ENCODE measurements at places on chromosomes 12 and 14. TPM values are rescaled to one million over a fixed set of nuclear protein-coding genes. Genes with fewer than 3 reads are reported as not detected.

MORN3 gene
- 2.5 TPM for total RNA-seq

ESRRB gene
- 1.0 TPM for total RNA-seq

KRT77 gene
- not detected for total RNA-seq

LUM gene
- total RNA-seq: 7.9 TPM

FBRSL1 gene
- total RNA-seq: 59.2 TPM

PRR4 gene
- total RNA-seq: 12.0 TPM

GNB3 gene
- 2.7 TPM for total RNA-seq

TMEM119 gene
- 23.8 TPM for total RNA-seq

AACS gene
- 10.0 TPM for total RNA-seq

GRIP1 gene
- total RNA-seq: 4.9 TPM

BLOC1S1 gene
- 129 TPM for total RNA-seq

AQP6 gene
- total RNA-seq: 0.36 TPM

DNA sequence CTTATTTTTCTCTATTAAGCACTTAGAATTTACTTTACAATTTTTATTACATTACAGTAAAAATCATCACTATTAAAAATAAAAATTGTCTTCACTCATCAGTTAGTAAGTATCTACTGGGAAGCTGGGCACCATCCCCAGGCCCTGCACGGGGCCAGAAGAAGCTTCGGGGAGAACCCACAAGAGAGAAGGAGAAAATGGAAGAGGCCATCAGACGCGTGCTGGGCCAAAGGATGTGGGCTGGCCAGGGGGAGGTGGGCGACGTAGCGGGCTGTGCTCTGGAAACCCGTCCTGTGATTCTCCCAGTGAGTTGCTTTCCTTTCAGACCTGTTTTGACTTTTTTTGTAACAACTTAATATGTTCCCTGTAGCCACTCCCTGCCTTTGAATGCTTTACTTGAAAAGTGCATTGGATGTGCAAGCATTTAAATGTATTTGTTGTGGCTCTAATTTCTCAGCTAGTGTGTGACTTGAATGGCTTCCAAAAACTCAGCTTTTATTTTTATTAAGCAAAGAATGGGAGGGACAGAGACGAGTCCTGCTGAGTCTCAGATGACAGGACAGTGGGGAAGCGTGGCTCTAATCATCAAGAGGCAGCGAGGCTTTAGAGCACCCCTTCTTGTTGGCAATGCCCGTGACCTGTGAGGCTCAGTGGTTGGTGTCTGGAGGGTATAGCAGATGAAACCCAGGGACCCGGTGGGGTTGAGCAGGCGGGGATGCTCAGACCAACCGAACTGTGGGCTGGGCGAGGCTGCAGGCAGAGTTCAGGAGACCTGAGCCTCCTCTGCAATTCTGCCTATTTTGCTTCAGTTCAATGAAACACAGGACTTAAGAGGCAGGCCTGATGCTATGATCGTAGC, 38.8 kb downstream of the SYNE3 start:
- DNase-seq: no peak

DNA sequence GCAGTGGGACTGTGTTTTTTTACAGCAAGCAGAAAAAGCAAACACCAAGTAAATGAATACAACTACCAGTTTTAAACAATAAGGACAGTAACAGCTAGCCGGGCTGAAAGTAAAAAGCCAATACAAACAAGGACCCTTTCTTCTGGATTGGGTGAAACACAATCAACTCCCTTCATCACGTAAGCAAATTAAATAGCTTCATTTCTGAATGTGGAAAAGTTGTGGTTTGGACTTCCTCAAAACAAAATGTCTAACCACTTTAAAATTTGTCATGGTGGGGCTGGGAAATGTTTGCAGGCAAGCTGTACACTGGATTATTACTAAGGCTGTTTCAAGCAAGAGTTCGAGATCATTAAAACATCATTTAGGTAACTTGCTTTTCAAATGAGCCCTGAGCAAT, 47.4 kb downstream of the TCHP start:
- no peak for DNase-seq

GRCh38 chr12:2691345-2692071, 103.3 kb upstream of the FKBP4 start:
- DNase-seq: peak; percentile 86

DNA sequence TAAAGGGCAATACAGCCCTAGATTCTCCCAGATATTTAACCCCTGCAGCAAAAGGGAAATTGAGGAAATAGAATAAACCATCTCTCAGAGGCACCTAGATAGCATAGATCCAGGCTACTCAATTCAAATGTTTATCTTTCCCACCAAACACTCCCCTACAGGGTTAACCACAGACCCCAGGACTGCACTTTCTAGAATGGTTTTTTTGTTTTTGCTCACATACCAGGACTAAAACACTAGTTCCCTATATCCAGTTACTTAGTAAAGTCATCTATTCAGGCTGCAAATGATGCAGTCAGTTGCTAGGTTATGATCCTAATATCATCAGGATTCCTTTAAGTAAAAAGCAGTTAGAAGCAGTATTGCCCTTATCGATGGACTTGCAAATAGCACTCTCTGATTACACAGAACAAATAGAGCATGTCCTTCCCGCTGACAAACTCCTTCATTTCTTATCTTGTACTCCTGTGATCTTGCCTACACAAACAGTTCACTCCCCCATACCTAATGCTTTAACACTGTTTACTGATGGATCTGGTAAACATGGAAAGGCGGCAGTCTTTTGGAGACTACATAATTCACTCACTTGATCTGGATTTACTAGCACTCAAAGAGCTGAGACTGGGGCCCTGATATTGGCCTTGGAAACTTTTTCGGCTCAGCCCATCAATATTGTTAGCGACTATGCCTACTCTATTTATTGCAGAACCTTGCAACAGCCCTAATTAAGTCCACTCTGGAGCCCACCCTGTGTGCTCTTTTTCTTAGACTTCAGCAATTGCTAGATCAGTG, 257.2 kb upstream of the DIO2 start:
- no peak for DNase-seq

DNA sequence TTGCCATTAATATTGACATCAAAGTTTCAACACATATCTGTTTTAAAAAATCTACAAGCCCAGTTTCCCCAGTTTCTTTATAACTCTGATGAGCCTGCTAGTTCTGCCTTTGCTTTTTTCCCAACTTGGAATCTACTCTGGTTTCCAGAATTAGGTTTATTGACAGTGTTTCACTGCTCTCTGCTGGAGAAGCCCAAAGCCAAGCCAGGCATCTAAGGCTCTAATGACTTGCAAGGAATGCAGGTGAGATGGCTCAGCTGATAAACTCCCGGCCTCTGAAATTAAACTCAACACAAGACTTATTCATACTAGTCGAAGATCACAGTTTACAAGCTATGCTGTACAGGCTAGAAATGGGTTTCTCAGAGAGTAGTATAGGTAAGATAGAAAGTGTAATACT, 54.3 kb downstream of the HMGA2 start:
- no peak for DNase-seq

DNA sequence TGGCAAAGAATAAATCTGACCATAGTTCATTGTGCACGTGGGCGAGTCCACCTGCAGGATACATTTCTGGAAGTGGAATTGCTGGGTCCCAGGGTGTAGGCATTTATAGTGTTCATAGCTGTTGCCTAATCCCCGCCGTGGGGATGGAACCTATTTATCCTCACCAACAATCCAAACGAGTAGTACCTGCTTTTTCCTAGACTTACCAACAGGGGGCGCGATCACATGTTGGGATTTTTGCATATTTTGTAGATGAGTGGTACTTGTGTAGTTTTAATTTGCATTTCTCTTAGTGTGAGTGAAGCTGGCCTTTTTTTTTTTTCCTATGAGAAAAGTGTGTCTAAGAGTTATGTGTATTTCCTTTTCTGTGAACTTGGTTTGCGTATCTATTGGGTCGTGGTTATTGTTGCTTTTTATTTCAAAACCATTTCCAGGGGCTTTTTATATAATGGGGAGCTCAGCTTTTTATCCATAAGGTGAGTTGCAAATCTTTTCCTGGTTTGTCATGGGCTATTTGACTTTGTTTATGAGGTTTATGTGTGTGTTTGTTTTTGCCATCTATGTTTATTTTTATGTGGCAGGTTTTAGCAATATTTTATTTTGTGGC, 67.2 kb downstream of the CCDC92 start:
- DNase-seq: no peak

- no peak for DNase-seq
These were observed 3.1 kb downstream of the SH2B3 start for GRCh38 chr12:111408686-111409402.

GRCh38 chr12:22312336-22312735, 22.2 kb downstream of the ST8SIA1 start:
- DNase-seq: no peak

- no peak for DNase-seq
These were observed 12.2 kb downstream of the CCDC175 start for GRCh38 chr14:59564366-59564765.

GRCh38 chr14:38808734-38809455, 294.1 kb downstream of the SEC23A start:
- no peak for DNase-seq

- no peak for DNase-seq
These were observed 48.8 kb upstream of the FOXN3 start for GRCh38 chr14:89465876-89466275.

DNA sequence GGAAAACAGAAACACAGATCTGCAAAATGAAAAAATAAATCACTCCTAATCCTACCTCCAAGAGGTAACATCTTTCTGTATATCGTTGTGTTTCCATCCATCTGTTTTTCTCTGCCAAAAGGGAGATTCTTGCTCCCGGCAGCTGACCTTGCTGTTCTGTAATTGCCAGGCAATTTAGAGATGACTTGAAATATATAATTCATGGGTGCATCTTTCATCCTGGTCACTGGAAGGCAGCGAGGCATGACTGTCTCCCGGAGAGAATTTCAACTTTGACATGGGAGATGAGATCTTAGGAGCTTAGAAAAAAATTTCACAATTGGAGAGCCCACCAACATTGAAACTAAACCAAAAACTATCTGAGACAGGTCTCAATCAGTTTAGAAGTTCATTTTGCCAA, 53.0 kb downstream of the WSCD2 start:
- DNase-seq: no peak

GRCh38 chr14:50237427-50237826, 6.0 kb upstream of the SOS2 start:
- DNase-seq: no peak
